SK-N-SH (cell line): ENCODE measurements at places on chromosomes 11 and 22. TPM values are rescaled to one million over a fixed set of nuclear protein-coding genes. Genes with fewer than 3 reads are reported as not detected.

DNA sequence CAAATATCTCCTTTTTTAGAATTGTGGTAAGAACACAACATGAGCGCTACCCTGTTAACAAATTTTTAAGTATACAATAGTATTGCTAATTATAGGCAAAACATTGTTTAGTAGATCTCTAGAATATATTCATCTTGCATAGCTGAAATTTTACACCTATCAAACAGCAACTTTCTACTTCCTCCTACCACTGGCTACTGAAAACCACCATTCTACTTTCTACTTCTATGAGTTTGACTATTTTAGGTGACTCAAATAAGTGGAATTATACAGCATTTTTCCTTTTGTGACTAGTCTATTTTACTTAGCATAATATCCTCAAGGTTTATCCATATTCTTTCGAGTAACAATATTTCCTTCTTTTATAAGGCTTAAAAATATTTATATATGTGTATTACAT is 128.4 kb downstream of the FAM76B start:
- H3K4me1 ChIP-seq: no peaks in the 10 kb centered on the region
- no peaks in the 10 kb centered on the region for H3K27me3 ChIP-seq
- DNase-seq: no peak
- H3K27ac ChIP-seq: no peak overlapping the region
- no peaks in the 10 kb centered on the region for H3K36me3 ChIP-seq

- peaks cover 12% of the 10 kb centered on the region for H3K4me1 ChIP-seq
- DNase-seq: no peak
- no peak overlapping the region for H3K4me3 ChIP-seq
Measured at GRCh38 chr11:78768971-78769370, 194.3 kb upstream of the NARS2 start.

DNA sequence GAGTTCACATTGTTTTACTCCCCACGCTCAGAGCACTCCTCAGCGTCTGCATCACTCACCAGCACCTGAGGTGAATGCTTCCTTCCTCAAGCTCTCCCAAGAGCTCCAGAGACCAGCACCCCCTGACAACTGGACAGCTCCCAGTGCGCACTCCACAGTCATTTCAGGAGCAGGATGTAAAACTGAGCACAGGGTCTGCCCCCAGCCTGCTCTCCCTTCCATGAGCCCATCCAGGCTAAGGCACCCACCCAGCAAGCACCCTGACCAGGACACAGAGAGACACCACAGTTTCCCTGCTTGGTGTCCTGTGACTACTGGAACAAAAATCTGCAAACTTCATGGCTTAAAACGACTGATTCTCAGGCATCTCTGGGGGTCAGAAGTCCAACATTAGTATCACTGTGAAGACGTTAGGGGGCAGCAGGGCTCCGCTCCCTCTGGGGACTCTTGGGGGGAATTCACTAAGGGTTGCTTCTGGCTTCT is 3.3 kb downstream of the SCGB1D2 start:
- H3K27ac ChIP-seq: no peak overlapping the region
- no peaks in the 10 kb centered on the region; the same call in 1 of the 2 replicates for H3K4me1 ChIP-seq
- H3K36me3 ChIP-seq: no peaks in the 10 kb centered on the region
- H3K27me3 ChIP-seq: no peaks in the 10 kb centered on the region

DNA sequence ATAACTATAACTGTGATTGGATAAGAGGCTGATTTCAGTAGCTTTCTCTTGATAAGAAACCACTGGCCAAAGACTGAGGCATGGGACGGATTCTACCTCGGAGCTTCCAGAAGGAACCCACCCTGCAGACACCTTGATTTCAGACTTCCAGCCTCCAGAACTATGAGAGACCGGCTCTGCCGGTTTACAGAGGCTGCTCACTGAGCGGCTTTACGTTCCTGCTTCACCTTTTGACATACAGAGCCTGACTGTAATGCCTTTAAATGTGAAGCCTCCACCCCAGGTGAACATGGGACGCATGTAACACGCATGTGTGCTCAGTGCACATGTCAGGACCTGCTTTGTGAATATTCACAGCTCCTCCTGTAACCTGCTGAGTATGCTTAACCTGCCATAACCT is 361.5 kb downstream of the CTTN start:
- H3K27me3 ChIP-seq: no peaks in the 10 kb centered on the region
- H3K36me3 ChIP-seq: no peaks in the 10 kb centered on the region
- no peak overlapping the region for H3K27ac ChIP-seq
- no peak for DNase-seq
- H3K4me1 ChIP-seq: peaks cover 8% of the 10 kb centered on the region; the same call in 1 of the 2 replicates

DNA sequence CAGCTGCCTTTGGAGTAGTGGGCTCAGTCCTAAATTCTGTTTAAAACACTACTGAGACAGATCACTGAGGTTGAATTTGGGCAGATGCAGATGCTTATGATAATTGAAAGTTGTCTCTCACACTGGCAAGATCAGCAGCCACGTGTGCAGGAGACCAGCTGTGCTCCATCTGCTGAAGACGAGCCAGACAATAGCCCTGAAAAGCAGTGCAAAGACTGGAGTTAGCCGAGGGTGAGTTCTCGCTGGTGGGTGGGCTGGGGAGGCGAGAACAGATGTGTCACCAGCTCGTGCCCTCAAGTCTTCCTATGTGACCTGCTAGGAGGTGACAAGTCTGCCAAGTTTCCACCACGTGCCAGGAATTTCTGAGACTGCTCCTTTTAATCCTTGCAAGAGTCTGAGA is 661.3 kb upstream of the B3GAT1 start:
- no peak overlapping the region for H3K27ac ChIP-seq
- H3K4me1 ChIP-seq: no peaks in the 10 kb centered on the region
- H3K27me3 ChIP-seq: no peaks in the 10 kb centered on the region
- DNase-seq: no peak
- no peaks in the 10 kb centered on the region for H3K36me3 ChIP-seq

- DNase-seq: peak; percentile 71
- H3K27ac ChIP-seq: no peak overlapping the region
- peaks cover 6% of the 10 kb centered on the region; the same call in 1 of the 2 replicates for H3K36me3 ChIP-seq
Measured at GRCh38 chr11:877565-877964, 33.0 kb downstream of the CHID1 start.

- no peak overlapping the region for H3K27ac ChIP-seq
- H3K27me3 ChIP-seq: no peaks in the 10 kb centered on the region
- no peak overlapping the region for H3K4me3 ChIP-seq
- DNase-seq: no peak
Measured at GRCh38 chr22:22818861-22819855, 68.5 kb upstream of the IGLL5 start.

DNA sequence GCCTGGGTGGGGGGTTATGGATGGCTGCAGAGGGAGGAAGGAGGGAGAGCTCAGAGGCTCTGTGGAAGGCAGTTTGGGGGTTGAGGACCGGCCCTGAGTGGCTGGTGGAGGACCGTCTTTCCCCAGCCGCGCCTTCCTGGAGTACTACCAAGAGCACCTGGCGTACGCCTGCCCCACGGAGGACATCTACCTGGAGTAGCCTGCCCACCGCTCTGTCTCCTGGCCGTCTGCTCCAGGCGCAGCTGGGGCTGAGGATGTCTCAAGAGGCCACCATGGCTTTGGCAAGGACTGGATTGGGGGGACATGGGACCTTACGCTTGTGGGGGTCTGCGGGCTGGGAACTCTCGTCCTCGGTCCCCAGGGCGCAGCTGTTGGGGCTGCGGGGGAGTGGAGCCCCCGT is 10.0 kb downstream of the MAPK8IP2 start:
- no peaks in the 10 kb centered on the region for H3K27me3 ChIP-seq
- no peak overlapping the region for H3K4me3 ChIP-seq
- peak; percentile 28 for DNase-seq
- H3K4me1 ChIP-seq: no peaks in the 10 kb centered on the region; the same call in 1 of the 2 replicates
- H3K36me3 ChIP-seq: no peaks in the 10 kb centered on the region
- no peak overlapping the region for H3K27ac ChIP-seq

- no peak overlapping the region for H3K4me3 ChIP-seq
- H3K27me3 ChIP-seq: no peaks in the 10 kb centered on the region
- no peak overlapping the region for H3K27ac ChIP-seq
- no peaks in the 10 kb centered on the region for H3K36me3 ChIP-seq
- no peak for DNase-seq
Measured at GRCh38 chr11:27122001-27122400, 81.4 kb downstream of the BBOX1 start.

GRCh38 chr22:27032091-27032761 is 374.8 kb downstream of the MIAT start:
- H3K4me1 ChIP-seq: no peaks in the 10 kb centered on the region
- H3K27me3 ChIP-seq: peaks cover 25% of the 10 kb centered on the region
- peak overlapping the region; percentile 16; the same call in 1 of the 2 replicates for H3K4me3 ChIP-seq
- H3K27ac ChIP-seq: no peak overlapping the region

DNA sequence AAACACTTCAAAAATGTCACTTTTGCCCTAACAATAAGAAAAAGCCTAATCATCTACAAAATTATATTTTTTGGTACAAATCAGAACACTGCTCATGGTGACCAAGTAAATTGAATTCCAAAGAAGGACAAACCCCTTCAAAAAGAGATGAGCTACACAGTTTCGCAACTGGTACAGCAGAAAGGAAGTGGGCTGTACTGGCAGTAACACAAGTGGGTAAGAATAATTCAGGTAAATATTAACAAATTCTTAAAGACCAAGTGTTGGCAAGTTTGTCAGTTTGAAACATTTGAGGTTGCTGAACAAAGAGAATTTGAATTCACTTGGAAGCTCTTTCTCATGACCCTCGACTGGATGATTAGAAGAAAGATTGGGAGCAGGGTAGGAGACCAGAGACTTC is 35.5 kb downstream of the MSANTD4 start:
- H3K4me1 ChIP-seq: no peaks in the 10 kb centered on the region
- DNase-seq: no peak
- no peak overlapping the region for H3K4me3 ChIP-seq
- H3K36me3 ChIP-seq: no peaks in the 10 kb centered on the region

DNA sequence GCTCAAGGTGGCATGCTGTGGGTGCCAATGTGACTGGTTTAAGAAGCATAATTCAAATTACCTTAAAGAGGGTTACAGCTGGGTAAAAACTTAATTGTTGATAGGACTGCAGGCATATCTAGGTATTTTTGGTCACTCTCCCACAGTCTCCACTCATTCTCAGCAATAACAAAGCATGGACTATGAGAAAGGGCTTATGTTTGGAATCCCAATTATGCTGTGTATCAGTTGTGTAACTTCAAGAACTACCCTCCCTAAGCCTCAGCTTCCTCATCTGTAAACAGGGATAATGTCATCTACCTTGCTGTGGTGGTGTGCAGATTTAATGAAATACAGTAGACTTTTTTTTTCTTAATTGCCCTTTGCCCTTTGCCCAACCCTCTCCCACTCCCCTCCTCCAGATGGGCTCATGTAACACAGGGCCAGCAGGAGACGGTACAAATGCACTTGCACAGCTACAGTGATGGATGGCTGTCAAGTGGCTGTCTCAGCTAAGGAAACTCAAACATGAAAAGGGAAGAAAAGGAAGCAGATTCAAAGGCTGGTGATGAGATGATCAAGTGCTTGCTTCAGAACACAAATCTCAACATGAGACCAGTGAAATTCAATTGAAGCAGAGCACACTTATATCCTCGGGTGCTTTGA is 37.6 kb downstream of the MAP6 start:
- H3K36me3 ChIP-seq: no peaks in the 10 kb centered on the region
- DNase-seq: no peak
- no peak overlapping the region for H3K4me3 ChIP-seq
- H3K27me3 ChIP-seq: no peaks in the 10 kb centered on the region
- peaks cover 84% of the 10 kb centered on the region for H3K4me1 ChIP-seq

GRCh38 chr11:111098091-111098490 is 147.4 kb upstream of the POU2AF2 start:
- H3K27ac ChIP-seq: no peak overlapping the region
- H3K36me3 ChIP-seq: no peaks in the 10 kb centered on the region
- no peaks in the 10 kb centered on the region for H3K4me1 ChIP-seq
- no peak overlapping the region for H3K4me3 ChIP-seq
- H3K27me3 ChIP-seq: no peaks in the 10 kb centered on the region

DNA sequence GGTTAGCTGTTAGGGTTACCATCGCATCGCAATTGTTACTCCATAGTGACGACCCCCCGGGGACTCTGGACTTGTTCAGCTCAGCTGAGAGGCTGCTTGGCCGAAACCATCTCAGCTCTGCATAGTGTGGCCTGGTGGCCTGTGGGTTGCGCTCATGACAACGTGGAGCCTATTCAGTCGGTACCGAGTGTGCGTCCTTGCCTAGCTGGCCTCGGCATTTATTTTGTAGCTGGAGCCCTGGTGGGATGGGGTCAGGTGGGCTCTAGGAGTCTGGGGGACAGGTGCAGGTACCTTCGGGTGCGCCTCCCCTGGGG is 13.5 kb downstream of the LRP5 start:
- peak; percentile 3 for DNase-seq
- H3K4me3 ChIP-seq: no peak overlapping the region
- H3K27me3 ChIP-seq: no peaks in the 10 kb centered on the region

Gene CARD16
- not detected in 2 replicates for polyA plus RNA-seq

Gene PGA5
- polyA plus RNA-seq: 0.23 TPM in 1 of 2 replicates, not detected in the other

Gene RNF121
- 49.5 and 67.5 TPM in 2 replicates for polyA plus RNA-seq

Gene TSPAN32
- polyA plus RNA-seq: 0.12 and 0.18 TPM in 2 replicates

Gene NCAM1
- 19.4 and 20.7 TPM in 2 replicates for polyA plus RNA-seq

Gene CCDC73
- polyA plus RNA-seq: not detected in 2 replicates

Gene GRAMD1B
- polyA plus RNA-seq: 14.0 and 14.5 TPM in 2 replicates
